Stimulated activated CD8-positive, alpha-beta memory T cell treated with anti-CD3 and anti-CD28 coated beads, Interleukin-7, amount 100 ng/mL, for 48 hours (primary cell): ENCODE measurements at places on chromosomes 16 and 17.
A peak's percentile ranks its signal among the peaks of the same experiment; 100 is the strongest.

DNA sequence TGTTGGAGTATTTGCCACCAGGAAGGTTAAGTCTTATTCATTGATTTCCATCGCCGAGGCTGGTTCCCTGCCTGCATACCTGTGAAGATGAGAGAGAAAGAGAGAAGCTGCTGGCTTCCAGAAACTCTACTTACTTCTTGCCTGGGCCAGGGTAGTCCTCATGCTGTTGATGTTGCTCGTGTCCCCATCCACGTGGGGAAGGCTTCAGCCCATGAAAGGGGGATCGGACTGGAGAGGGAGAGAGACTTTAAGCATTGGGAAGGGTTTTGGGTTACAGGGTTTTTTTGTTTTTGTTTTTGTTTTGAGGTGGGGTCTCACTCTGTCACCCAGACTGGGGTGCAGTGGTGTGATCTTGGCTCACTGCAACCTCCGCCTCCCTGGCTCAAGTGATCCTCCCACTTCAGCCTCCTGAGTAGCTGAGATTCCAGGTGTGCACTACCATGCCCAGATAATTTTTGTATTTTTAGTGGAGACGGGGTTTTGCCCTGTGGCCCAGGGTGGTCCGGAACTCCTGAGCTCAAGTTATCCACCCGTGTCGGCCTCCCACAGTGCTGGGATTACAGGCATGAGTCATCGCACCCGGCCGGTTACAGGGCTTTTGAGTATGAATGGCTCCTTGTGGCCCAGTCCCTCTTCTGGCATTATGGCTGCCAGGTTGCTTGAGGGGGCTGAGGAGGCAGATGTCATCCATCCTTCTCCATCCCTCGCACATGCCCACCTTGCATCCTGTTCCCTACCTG lies 26.6 kb downstream of the ITGB3 start:
- DNase-seq: no peak

DNA sequence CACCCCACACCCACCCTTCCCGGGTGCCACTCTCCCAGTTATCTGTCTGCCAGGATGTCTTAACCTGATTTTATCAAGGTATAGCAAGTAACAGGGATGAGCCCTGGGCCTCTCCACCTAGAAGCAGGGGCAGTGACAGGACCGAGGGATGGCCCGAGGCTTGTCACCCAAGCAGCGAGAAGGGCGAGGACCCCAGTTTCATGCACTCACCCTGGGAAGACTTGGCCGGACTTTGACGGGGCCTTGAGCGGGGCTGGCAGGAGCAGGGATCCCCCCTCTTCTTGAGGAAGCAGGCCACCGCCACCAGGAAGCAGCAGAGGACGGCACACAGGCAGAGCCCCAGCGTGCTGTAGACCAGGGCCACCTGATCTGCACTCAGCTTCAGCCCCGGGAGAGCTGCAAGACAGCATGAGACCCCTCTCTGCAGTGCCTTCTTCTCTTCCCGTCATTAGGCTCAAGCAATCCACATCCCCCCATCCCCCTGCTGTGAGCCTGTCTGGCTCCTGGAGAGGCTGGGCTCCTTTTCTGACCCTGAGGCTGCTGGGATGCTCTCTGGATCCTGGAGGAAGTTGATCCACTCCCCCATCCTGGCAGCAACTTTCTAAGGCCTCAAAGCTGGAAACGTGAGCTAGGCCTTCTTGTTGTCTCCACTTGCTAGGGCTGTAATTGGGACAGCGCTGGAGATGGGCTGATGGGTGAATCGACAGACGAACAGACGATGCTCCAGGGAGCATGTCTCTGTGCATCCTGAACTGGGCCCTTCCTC lies 31.6 kb downstream of the TNFRSF13B start:
- DNase-seq: no peak

- DNase-seq: no peak
Measured at GRCh38 chr17:8287651-8288335, 677 bp upstream of the RANGRF start.

- DNase-seq: no peak
Measured at GRCh38 chr16:26970292-26970691, 96.4 kb upstream of the C16orf82 start.

DNA sequence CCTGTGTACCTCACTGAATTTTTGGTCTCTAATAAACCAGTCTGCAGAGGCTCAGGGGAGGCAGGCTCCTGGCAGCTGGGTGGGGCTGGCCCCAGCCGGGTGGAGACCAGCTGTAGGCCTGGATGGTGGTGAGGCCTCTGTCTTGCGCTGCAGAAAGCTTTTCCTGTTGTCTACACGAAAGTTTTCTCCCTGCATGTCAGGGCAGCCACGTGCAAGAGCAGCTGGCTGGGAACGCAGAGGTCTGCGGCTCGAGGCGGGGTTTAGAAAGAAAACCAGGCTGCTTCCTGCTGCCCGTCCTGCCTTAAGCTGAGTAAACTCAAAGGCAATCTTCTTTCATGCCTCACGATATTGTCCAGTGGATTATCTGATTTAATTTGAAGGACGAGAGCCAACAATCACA lies 2.4 kb downstream of the SERPINF1 start:
- DNase-seq: peak; percentile 19

DNA sequence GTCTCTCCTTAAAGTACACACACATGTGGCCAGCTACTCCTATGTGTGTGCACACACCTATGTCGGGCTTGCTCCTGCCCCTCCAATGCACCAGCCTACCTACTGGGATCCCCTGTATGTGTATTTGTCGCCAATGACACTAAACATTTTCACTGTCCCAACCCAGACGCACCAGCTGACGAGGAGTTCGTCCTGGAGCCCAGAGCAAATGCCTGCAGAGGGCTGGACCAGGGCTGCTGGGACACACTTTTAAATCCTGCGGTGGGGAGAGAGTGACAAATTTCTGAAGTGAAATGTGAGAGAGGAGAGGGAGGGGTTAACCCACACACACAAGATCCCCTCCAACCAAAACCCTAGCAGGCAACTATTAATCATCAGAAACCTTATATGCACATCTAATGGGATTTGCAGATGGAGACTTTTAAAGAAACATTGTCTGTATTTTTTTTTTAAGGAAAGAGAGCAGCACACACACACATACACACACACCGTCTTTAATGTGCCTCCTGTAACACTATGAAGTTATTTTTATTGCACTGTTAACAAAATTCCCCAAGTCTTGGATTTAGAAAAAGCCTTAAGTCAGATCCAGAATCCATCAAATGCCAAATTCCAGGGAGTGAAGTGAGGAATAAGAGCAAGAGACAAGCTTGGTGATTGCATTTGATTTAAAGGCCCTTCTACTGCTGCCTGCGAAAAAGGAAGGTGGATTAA lies at the start of gene MEOX1:
Gene MEOX1 (minus strand): TSS at position 224 of the 714 bp plus-strand sequence. CDS start 388 bp downstream, outside the sequence.
- peak; percentile 19 for DNase-seq

- no peak for DNase-seq
Measured at GRCh38 chr16:75312875-75313274, 61.5 kb upstream of the BCAR1 start.

GRCh38 chr16:17143546-17144419 lies 327.0 kb downstream of the XYLT1 start:
- no peak for DNase-seq

DNA sequence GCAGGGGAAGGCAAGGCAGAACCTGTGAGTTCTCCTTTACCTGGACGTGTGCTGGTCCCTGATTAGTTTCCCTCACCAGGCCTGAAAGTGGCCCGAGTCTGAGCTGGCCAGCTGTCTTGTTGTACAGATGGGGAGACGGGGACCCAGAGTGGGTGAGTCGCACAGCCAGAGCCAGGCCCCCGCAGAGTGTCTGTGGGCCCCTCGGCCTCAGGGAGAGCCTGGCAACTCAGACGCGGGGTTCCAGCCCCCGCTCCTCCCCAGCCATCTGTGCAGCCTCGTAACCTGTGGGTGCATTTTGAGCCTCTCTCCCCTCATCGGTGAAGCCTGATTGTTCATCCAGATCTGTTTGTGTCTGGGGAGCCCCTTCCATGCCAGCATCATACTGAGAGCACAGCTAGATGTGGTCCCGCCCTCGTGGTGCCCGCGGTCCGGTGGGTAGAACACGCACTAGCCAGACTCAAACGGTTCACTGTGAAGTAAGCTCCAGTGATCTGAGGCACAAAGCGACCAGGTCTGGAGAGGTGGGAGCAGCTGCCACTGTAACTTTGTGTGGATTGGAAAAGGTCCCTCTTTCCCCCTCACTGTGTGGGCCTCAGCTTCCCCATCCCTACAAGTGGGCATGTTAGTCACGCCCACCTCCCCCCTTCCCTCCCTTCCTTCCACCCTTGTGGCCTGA lies 6.0 kb upstream of the NDRG4 start:
- DNase-seq: no peak

DNA sequence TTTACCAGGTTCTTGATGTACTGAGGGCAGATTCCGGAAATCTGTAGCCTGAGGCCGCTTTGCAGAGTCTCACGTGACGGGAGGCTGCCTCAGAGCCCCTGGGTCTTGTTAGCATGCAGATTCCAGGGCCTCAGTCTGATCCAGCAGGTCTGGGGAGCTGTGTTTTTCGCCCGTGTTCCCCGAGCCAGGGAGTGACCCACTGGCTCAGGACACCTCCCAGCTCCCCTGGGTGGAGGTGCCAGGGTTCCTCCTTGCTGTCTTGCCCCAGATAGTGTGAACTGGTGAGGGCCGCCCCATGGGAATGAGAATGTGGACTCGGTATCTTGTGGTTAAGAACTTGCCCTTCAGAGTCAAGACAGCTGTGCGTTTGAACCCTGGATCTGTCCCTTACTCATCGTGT lies 98.6 kb downstream of the OR1D5 start:
- no peak for DNase-seq

DNA sequence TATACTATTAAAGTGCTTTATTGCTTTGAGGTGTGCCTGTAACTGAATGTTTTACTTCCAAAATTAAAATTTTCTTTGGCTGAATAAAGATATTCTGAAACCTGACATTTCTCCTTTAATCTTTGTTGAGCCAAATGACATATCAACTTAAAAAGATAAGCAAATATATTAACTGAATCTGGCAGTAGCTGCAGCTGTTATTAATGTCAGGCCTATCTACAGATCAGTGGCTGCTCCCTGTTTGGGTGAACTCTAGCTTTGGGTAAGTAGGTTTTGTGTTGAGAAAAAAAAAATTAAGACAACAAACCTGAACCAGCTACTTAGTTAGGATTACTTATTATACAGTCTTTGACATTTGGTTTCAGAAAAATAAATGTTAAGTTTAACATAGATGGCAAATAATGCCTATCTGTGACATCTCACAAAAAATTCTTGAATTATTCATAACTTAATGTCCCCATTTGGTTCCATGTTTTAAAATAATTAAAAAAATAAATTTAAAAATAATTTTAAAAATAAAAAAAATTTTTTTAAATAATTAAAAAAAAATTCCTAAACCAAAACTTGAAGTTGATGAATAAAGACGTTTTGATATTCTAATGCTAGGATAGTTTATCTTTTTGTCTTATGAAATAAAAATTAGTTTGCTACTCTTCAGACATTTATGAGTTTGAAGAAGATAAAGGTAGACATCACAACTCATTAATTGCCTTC lies 19.8 kb downstream of the CPD start:
- no peak for DNase-seq

DNA sequence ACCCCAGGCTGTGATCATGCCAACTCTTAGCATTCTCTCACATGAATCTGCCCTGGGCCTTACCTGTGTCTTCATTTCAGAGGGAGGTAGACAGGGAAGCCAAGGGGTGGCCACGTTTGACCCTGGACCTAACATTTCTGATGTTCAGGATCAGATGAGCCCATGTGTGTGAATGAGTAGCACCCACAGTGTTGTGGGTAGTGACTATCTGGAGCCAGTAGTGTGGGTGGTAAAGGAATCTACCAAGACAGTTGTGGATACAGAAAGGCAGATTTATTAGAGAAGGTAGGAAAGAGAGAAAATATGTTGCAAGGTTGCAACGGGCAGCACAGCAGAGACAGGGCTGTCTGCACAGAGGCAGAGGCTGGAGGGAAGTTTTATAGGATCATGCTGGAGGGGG lies 60.5 kb downstream of the TK2 start:
- DNase-seq: no peak

- no peak for DNase-seq
Measured at GRCh38 chr17:34413443-34414119, 50.5 kb upstream of the CCL1 start.

- DNase-seq: no peak
Measured at GRCh38 chr17:44907729-44908470, 7.4 kb downstream of the GFAP start.

GRCh38 chr17:79777120-79777893 lies 641 bp upstream of the CBX2 start:
- no peak for DNase-seq
